ENCODE measurements at places on chromosomes 12 and 14.

DNA sequence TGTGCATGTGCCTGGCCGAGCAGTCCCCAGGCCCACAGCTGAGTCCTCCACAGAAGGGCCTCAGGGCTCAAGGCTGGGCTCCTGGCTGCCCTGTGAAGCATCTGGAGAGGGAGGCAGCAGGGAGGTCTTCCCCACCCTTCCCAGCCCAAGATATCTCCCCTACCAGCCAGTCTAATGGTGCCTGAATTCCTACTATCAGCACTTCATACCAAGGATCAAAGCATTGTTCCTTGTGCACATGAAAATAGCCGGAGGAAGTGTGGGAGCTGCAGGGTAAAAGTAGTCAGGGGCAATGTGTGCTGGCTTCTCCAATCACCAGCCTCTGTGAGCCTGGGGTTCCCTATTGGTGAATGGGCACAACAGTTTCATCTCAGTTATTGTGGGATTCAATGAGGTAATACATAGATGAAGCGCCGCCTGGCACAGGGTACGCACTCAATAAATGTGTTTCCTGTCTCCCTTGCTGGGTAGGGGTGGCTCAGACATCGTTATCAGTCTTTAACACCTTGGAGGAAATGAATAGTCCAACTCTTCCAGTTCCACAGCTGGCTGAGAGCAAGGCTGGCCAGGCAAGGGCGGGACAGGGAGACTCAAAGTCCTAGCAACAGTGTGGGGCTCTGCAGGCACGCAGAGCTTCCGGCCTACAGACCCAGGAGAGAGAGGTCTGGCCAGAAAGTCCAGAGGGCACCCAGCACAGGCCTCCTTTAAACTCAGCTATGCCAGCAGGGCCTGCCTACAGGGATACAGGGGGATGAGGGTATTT is 39.1 kb upstream of the PNMA1 start:
- DNase-seq, result peak; percentile 88

- DNase-seq, result no peak
Observed at GRCh38 chr12:109147954-109148353, 31.6 kb downstream of the ACACB start.

DNA sequence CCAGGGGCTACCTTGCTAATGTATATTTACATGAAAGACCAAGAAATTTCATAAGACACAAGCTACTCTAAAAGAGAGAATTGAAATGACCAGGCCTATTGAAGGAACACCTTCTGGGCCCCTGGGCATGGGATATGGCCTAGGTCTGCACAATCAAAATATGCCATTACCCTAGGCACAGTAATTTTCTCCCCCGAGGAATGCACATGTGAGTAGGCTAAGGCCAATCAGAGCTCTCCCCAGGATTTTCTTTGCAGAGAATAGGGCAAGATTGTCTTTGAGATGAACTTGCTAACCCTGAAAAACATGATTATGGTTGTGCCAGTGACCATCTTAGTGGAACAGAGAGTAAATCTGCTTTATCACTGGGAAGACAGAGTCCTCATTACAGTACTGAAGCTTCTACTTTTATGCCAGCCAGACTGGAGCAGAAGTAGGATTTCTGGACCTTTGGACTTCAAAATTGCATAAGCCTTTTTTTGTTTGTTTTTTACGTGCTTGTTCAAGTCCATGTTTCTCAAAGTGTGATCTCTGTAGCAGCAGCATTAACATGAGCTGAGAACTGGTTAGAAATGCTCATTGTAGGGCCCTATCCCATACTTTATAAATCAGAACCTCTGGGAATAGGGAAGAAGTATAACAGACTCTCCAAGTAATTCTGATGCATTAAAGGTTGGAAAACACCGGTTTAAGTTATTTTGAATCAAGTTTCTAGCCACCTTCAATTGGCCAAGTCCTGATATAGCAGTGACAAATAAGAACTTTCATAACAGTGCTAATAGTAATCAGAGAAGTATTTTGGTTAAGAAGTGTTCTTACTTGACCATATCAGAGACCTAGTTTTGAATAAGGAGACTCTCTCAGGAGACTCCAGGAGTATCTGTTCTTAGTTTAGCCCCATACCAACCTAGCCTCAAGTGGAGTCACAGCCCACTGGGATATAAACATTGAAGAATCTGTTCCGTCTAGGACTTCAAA is 112.9 kb downstream of the LMO3 start:
- no peak for DNase-seq

- DNase-seq, result peak; percentile 35
Observed at GRCh38 chr12:47741340-47741703, 16.0 kb upstream of the ENDOU start.

GRCh38 chr12:81257947-81258551 is 180.2 kb downstream of the ACSS3 start:
- DNase-seq, result no peak

GRCh38 chr14:92646952-92647796 is 101.3 kb downstream of the LGMN start:
- DNase-seq, result no peak

DNA sequence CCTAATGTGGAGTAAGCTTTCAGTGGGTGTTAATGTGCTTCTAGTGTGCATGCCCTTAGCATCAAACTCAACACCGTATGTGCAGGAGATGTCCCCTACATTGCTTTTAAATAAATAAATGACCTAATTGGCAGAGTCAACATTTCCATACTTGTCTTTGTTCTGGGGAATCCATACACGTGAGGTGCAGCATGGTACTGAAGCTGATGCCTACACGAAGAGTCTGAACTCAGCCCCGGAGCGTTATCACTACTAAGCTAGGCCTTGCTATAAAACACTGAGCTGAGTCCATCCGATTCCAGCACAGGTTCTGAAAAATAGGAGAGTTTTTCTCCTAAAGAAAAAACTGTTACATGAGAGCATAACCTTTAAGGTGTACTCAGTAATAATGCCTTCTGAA is 125.0 kb upstream of the DYRK2 start:
- DNase-seq, result no peak

- no peak for DNase-seq
Observed at GRCh38 chr12:12470751-12471306, 91.8 kb downstream of the DUSP16 start.

DNA sequence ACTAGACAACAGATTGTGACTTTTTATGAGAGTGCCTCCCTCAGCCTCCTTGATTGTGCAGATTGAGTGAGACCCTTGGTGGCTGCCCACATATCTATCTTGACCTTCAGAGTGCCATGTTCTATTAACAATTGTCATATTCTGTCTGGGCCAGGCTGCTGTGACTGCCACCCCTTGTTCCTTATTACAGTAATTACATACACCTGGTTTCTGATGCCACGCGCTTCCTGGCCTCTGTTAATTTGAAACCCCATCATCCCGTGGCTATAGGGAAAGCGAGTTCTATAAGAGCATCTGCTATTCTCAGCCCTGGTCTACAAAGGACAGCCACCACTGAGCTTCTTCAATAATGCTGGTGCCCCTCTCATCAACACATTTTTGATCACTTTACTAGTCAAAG is 228.7 kb downstream of the PCNX1 start:
- DNase-seq, result no peak

- DNase-seq, result no peak
Observed at GRCh38 chr12:96886998-96887677, 19.9 kb upstream of the NEDD1 start.

- DNase-seq, result no peak
Observed at GRCh38 chr12:124471828-124472227, 95.6 kb downstream of the NCOR2 start.

GRCh38 chr14:59022144-59022543 is 166.3 kb upstream of the DAAM1 start:
- DNase-seq, result no peak

GRCh38 chr12:4451694-4452093 is 6.1 kb upstream of the FGF6 start:
- no peak for DNase-seq
